Tibial nerve (tissue), 4 donors: ENCODE measurements at places on chromosomes 3 and 15.

- peak overlapping the region; percentile 28 for H3K27ac ChIP-seq
- DNase-seq, result no peak
- H3K4me3 ChIP-seq, result no peak overlapping the region
- H3K27me3 ChIP-seq, result no peaks in the 10 kb centered on the region
- peaks cover 11% of the 10 kb centered on the region for H3K4me1 ChIP-seq
- no peaks in the 10 kb centered on the region for H3K36me3 ChIP-seq
These were observed 534.6 kb upstream of the ATP11B start for GRCh38 chr3:182258538-182259177.

DNA sequence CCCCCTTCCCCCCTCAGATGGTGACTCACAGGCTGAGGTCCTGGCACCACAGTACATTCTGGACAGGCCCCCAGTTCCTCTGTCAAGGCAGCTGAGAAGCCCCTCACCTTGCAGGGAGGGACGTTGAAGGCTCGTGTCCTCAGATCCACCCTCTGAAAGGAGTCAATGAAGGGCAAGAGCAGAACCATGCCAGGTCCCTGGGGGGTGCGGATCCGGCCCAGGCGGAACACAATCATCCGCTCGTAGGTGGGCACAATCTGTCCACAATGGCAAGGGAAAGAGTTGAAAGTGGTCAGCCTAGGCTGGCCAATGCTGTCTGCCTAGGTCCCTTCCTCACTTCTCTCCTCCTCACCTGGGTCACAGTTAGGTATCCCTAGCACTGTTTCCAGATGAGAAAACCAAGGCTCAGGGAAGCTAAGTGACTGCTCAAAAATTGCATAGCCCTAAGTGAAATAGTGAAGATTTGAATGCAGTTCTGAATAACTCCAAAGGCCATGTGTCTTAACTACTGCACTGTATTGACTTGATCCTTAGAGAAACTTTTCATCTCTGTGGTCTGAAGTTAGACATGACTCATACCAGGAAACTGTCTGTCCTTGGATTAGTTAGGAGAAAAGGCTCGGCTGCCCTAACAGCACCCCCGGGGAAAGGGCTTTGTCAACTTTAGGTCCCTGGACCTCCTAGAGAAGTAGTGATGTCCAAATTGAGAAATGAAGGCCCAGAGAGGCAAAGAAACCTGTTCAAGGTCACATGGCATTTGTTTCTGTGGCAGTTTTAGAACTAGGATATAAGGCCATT, 2.9 kb downstream of the STOML1 start:
- H3K27ac ChIP-seq, result peak overlapping the region; percentile 92
- H3K4me1 ChIP-seq, result peaks cover 8% of the 10 kb centered on the region
- H3K27me3 ChIP-seq, result no peaks in the 10 kb centered on the region
- H3K36me3 ChIP-seq, result no peaks in the 10 kb centered on the region
- no peak overlapping the region for H3K4me3 ChIP-seq
- no peak for DNase-seq

GRCh38 chr3:49158103-49158709, 7.9 kb downstream of the CCDC71 start:
- no peaks in the 10 kb centered on the region for H3K27me3 ChIP-seq
- H3K36me3 ChIP-seq, result peaks cover 30% of the 10 kb centered on the region
- no peaks in the 10 kb centered on the region for H3K4me1 ChIP-seq
- H3K4me3 ChIP-seq, result no peak overlapping the region
- no peak for DNase-seq

DNA sequence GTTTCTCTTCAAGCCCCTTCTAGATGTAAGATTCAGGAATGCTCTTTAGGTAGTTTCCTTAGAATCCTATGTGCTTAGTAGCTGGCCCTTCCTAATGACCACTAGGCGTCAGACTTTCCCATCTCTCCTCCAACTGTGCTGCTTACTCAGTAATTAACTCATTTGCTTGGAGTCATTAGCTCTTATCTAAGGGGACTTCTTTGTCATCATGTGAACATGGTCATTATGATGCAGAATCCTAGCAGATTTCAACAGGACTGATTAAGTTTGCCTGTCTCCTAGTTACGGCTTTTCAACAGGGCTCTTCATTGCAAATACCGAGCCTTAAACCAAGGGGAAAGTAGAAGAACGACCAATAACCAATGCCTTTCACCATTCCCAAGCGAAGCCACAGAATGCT, 46.4 kb downstream of the GJD2 start:
- H3K4me3 ChIP-seq, result no peak overlapping the region
- no peaks in the 10 kb centered on the region for H3K4me1 ChIP-seq
- no peak for DNase-seq
- H3K36me3 ChIP-seq, result no peaks in the 10 kb centered on the region
- no peaks in the 10 kb centered on the region for H3K27me3 ChIP-seq

DNA sequence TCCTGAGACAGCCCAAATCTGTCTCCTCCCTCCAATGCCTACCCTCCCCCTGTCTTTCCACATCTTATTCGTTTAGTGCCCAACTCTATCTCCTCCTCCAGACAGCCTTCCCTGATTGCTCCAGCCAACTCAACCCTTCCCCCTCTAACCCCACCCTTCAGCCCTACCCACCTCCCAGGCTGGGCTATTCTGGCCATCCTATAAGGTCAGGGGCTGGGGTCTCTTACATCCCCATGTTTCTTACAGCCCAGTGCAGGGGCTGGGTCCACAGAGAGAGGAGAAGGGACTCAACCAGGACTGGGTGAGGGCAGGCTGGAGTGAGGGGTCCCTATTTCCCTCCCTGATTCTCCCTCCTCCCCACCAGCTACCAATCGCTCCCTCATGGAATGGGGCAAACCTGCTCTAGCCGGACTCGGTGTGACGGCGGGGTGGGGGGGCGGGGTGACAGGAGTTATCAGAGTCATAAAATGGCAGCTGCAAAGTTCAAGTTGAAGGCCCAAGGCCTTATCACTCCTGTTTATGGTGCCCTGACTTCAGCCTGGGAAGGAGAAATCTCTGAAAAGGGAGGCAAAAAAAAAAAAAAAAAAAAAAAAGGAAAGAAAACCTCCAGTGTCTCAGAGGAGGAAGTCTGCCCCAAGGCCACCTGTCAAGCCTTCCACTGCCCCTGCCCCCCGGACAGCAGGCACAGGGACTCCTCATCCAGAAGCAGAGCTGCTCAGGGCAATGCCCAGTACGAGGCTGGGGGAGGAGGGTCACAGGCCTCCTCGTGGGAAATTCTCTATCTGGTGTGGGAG, 2.1 kb downstream of the VIPR1 start:
- no peaks in the 10 kb centered on the region for H3K36me3 ChIP-seq
- peaks cover 38% of the 10 kb centered on the region for H3K27me3 ChIP-seq
- no peak for DNase-seq
- H3K27ac ChIP-seq, result no peak overlapping the region
- peaks cover 12% of the 10 kb centered on the region for H3K4me1 ChIP-seq

GRCh38 chr3:145450018-145450682, 710.8 kb downstream of the PLOD2 start:
- H3K27ac ChIP-seq, result no peak overlapping the region
- no peak overlapping the region for H3K4me3 ChIP-seq
- no peaks in the 10 kb centered on the region for H3K27me3 ChIP-seq
- no peak for DNase-seq
- H3K4me1 ChIP-seq, result no peaks in the 10 kb centered on the region
- no peaks in the 10 kb centered on the region for H3K36me3 ChIP-seq

- no peaks in the 10 kb centered on the region for H3K36me3 ChIP-seq
- no peaks in the 10 kb centered on the region for H3K4me1 ChIP-seq
- H3K4me3 ChIP-seq, result no peak overlapping the region
These were observed 35.7 kb downstream of the TRPM1 start for GRCh38 chr15:31065824-31066223.

GRCh38 chr3:189621948-189622603, 9.1 kb upstream of the TP63 start:
- no peak overlapping the region for H3K27ac ChIP-seq
- H3K4me1 ChIP-seq, result no peaks in the 10 kb centered on the region
- H3K27me3 ChIP-seq, result no peaks in the 10 kb centered on the region
- H3K36me3 ChIP-seq, result no peaks in the 10 kb centered on the region
- no peak for DNase-seq

- no peak overlapping the region for H3K27ac ChIP-seq
- no peaks in the 10 kb centered on the region for H3K36me3 ChIP-seq
- H3K4me3 ChIP-seq, result no peak overlapping the region
- H3K4me1 ChIP-seq, result no peaks in the 10 kb centered on the region
These were observed 153.4 kb downstream of the LMLN start for GRCh38 chr3:198113206-198114053.

- H3K27ac ChIP-seq, result no peak overlapping the region
- no peaks in the 10 kb centered on the region for H3K36me3 ChIP-seq
- no peak overlapping the region for H3K4me3 ChIP-seq
These were observed 267.8 kb upstream of the C2CD4B start for GRCh38 chr15:62432702-62433398.

DNA sequence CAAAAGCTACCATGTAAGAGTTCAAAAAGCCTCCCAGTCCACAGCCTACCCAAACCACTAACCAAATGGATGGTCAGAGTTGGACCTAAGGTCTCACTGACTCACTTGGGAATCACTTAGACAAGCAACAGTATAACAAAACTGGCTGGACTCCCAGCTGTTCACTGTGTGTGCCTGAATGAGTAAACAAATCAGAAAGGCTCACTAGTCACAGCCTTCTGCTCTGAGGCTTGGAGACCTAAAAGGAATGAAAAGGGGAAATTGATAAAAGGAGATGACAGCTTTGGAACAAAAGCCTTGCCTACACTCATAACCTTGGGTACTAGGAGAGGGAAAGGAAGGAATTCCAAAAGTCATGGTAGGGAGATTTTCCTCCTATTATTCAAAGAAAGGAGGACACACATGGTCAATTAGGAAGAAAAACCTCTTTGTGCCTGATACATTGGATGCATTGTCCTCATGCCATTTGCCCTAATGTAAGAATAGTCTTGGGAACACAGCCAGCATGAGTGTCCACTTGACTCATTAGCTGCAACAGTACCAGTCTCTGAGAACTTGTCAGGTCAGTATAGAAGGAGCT, 92.3 kb downstream of the FRMD5 start:
- H3K36me3 ChIP-seq, result no peaks in the 10 kb centered on the region
- H3K27me3 ChIP-seq, result no peaks in the 10 kb centered on the region
- peak overlapping the region; percentile 73 for H3K27ac ChIP-seq
- peaks cover 39% of the 10 kb centered on the region for H3K4me1 ChIP-seq

- H3K27me3 ChIP-seq, result no peaks in the 10 kb centered on the region
- no peaks in the 10 kb centered on the region for H3K4me1 ChIP-seq
- H3K27ac ChIP-seq, result no peak overlapping the region
- DNase-seq, result no peak
These were observed 40.5 kb downstream of the SCN11A start for GRCh38 chr3:39011191-39011736.

DNA sequence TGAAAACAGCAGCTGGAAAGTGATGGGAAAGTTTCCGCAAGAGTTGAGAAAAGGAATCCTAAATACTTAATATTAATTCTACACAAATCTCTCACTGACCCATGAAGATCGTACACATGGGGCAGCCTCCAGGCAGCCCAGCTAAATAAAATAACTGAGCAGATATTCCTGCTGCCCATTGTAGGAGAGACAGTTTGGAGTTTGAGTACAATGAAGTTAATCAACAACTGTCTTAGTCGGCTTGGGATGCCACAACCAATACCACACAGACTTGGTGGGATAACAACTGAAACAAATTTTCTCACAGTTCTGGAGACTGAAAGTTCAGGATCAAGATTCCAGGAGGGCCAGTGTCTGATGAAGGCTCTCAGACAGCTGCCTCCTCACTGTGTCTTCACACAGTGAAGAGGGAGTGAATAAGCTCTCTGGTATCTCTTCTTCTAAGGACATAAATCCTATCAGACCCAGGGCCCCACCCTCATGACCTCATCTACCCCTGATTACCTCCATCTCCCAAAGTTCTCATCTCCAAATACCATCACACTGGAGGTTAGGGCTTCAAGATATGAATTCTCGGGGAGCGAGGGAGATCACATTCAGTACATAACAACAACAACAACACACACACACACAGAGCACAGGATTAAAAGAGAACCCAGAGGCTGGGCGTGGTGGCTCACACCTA, 9.7 kb downstream of the TRPM7 start:
- H3K27ac ChIP-seq, result no peak overlapping the region
- H3K27me3 ChIP-seq, result no peaks in the 10 kb centered on the region
- no peak overlapping the region for H3K4me3 ChIP-seq
- H3K36me3 ChIP-seq, result no peaks in the 10 kb centered on the region
- DNase-seq, result no peak

GRCh38 chr3:32372213-32372490, 19.5 kb upstream of the CMTM7 start:
- DNase-seq, result no peak
- H3K27ac ChIP-seq, result no peak overlapping the region
- H3K27me3 ChIP-seq, result no peaks in the 10 kb centered on the region
- H3K4me3 ChIP-seq, result no peak overlapping the region
- H3K4me1 ChIP-seq, result peaks cover 6% of the 10 kb centered on the region

- H3K36me3 ChIP-seq, result no peaks in the 10 kb centered on the region
- H3K4me1 ChIP-seq, result no peaks in the 10 kb centered on the region
- DNase-seq, result no peak
- H3K27ac ChIP-seq, result no peak overlapping the region
- H3K27me3 ChIP-seq, result no peaks in the 10 kb centered on the region
These were observed 63.5 kb upstream of the MFGE8 start for GRCh38 chr15:88976656-88977055.
